ENCODE measurements at places on chromosomes 1 and 21. TPM values are rescaled to one million over a fixed set of nuclear protein-coding genes. Genes with fewer than 3 reads are reported as not detected.

Gene HLX
- 5.5 TPM for total RNA-seq

Gene CNIH3
- total RNA-seq = 0.57 TPM

Gene LMOD1
- not detected for total RNA-seq

Gene KIF17
- 1.2 TPM for total RNA-seq

Gene AMY1B
- not detected for total RNA-seq

Gene FCRL5
- not detected for total RNA-seq

Gene TBX19
- 0.93 TPM for total RNA-seq

Gene CD84
- not detected for total RNA-seq

Gene KCNT2
- total RNA-seq = not detected

Gene PADI2
- 1.3 TPM for total RNA-seq

Gene TIAM1
- 0.33 TPM for total RNA-seq

Gene CA6
- not detected for total RNA-seq

Gene MAP3K6
- total RNA-seq = 11.4 TPM

Gene OR14A16
- total RNA-seq = not detected

Gene MXRA8
- 0.32 TPM for total RNA-seq

Gene LCE1E
- total RNA-seq = not detected

Gene C1QC
- total RNA-seq = not detected

Gene PARP1
- 117 TPM for total RNA-seq

Gene RNU1-4
- total RNA-seq = not detected

Gene RHBDL2
- total RNA-seq = 2.5 TPM

Gene AKIRIN1
- total RNA-seq = 46.1 TPM

Gene HSPG2
- total RNA-seq = 63.0 TPM

Gene TMIGD3
- not detected for total RNA-seq

Gene CTSK
- 1.9 TPM for total RNA-seq

Gene REN
- not detected for total RNA-seq

Gene MRAP
- total RNA-seq = not detected

Gene ACTL8
- 1.6 TPM for total RNA-seq

Gene PALMD
- 0.43 TPM for total RNA-seq

Gene TTC24
- not detected for total RNA-seq

Gene OR6K3
- total RNA-seq = not detected

Gene DIO1
- total RNA-seq = not detected

Gene RIPK4
- total RNA-seq = 13.4 TPM

Gene SLC45A1
- total RNA-seq = 3.0 TPM

Gene TRIM46
- total RNA-seq = 1.4 TPM

Gene NADK
- total RNA-seq = 35.0 TPM

Gene RUNX3
- 5.3 TPM for total RNA-seq

Gene HMCN1
- total RNA-seq = 0.27 TPM

Gene LAD1
- 0.70 TPM for total RNA-seq

Gene PTAFR
- total RNA-seq = 0.23 TPM

Gene TNFRSF4
- not detected for total RNA-seq

Gene SLC16A4
- total RNA-seq = 41.3 TPM

Gene NDC1
- total RNA-seq = 25.2 TPM

Gene PTPN7
- total RNA-seq = not detected

Gene DCST2
- 0.50 TPM for total RNA-seq

Gene RAP1GAP
- total RNA-seq = 12.0 TPM

Gene PEX14
- 16.1 TPM for total RNA-seq

Gene COL9A2
- 0.23 TPM for total RNA-seq

Gene SMG7
- 33.1 TPM for total RNA-seq

Gene UBE2U
- not detected for total RNA-seq

Gene INSRR
- total RNA-seq = not detected

Gene ANKRD34A
- total RNA-seq = 0.07 TPM

Gene SLC30A2
- total RNA-seq = not detected

Gene GLIS1
- total RNA-seq = not detected

Gene PADI6
- not detected for total RNA-seq

Gene MRPS15
- total RNA-seq = 98.3 TPM

All from A549 treated with RU486 at 1 μM for 4 hours (cell line).